ENCODE measurements at places on chromosomes 3 and 15.

DNA sequence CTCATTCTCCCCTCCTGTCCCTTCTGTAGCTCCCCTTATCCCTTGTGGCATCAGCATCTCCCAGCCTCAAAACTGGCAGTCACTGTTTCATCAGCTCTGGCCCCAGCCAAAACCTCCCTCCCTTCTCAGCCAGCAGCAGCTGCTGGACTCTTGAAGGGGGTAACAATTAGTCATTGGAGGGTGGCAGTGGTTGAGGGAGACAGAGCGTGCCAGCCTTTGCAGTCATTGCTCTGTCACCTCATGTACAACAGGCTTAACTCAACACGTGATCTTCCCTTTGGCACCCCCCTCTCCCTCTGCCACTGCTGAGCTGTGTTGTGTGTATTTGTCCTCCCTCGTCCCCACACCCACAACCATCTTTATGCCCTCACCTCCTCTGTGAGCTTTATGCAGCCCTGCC lies 28.2 kb downstream of the RBP2 start:
- DNase-seq: no peak

DNA sequence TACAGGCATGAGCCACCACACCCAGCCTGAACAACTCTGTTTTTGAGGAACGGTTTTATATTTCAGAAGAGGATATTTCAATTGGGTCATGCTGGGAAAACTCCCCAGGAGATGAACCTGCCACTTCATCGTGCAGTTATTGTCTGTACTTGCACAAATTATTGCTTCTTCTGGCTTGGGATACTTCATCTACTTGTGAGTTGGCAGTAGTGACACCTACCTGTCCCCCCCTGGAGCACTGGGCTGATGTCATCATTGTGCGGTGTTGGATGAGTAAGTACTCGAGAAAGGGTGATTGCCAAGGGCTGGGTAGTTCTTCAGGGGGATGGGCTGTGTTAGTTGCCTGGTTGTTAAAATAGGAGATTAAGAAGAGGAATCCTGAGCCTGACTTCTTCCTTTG lies 85.1 kb upstream of the SAMMSON start:
- DNase-seq: peak; percentile 4

- DNase-seq: peak; percentile 78
Measured at GRCh38 chr3:143507735-143508580, 340.3 kb downstream of the SLC9A9 start.

DNA sequence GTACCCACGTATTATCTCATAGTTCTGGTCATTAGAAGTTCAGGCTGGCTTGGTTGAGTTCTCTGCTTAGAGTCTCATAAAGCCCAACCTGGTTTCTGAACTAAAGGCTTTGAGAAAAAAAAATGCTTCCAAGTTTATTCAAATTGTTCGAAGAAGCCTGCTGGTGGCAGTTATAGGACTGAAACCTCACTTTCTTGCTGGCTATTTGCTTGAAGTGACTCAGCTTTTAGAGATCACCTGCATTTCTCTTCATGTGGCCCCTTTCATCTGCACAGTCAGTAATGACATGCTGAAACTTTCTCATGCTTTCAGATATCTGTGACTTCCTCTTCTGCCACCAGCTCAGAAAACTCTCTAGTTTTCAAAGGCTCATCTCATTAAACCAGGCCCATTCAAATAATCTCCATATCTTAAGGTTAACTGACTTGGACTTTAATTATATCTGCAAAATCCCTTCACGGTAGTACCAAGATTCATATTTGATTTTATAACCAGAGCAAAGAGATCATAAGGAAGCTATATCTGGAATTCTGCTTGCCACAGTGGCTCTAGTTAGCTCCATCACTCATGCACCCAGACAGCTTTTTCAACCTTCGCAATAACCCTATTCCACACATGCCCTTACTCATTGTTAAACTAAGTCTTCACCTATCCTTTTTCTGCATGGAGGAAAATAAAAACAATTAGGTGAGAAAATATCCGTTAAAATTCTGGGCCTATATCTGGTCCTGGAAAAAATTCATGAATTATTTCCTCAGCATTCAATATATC lies 433.8 kb upstream of the CBLB start:
- DNase-seq: no peak

- DNase-seq: no peak
Measured at GRCh38 chr15:78453447-78453846, 15.4 kb downstream of the IREB2 start.

GRCh38 chr3:81554801-81555200 lies 206.6 kb downstream of the GBE1 start:
- DNase-seq: no peak

- DNase-seq: no peak
Measured at GRCh38 chr15:92889390-92890107, 10.6 kb upstream of the CHD2 start.

- no peak for DNase-seq
Measured at GRCh38 chr3:30530084-30530483, 76.3 kb upstream of the TGFBR2 start.

DNA sequence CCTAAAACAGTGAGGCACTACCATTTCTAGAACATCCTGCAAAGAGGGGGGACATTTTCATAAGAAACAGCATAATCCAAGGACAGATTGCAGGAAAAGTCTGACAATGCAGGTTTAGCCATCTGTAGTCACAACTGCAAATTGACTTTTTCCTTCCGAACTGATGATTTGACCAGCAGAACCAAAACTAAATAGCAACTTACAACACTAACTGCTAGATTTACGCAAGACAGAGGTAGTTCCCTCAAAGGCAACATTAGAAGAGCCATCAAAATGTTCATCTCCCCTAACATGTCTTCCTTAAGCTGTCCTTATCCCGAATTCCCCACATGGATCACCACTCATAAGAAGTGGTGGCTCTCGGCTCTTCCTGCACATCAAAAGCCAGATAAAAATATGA lies 129.6 kb downstream of the GADL1 start:
- no peak for DNase-seq

DNA sequence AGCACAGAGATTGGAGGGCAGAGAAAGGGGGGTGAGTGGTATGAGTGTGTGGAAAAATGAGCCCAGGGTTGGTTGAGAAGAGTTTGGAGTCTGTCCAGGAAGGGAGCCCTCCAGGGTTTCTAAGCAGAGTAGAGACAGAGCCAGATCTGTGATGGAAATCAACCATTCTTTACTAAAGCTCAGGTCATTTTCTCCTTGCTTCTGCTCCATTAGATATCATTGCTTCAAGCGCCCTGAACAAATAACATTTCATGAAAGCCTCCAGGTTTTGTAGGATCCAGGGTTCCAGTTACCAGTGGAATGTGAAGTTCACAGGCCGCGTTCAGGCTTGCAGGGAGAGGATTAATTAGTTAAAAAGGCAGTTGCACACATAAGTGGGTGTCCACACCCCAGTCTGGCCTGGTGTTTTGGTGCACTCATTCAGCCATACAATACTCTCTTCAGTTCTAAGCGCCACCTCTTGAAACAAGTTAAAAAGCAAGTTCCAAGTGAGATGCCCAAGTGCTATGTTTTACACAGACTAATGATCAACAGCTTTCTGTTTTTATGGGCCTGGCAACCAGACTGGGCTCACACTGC lies 16.4 kb upstream of the BOC start:
- no peak for DNase-seq

DNA sequence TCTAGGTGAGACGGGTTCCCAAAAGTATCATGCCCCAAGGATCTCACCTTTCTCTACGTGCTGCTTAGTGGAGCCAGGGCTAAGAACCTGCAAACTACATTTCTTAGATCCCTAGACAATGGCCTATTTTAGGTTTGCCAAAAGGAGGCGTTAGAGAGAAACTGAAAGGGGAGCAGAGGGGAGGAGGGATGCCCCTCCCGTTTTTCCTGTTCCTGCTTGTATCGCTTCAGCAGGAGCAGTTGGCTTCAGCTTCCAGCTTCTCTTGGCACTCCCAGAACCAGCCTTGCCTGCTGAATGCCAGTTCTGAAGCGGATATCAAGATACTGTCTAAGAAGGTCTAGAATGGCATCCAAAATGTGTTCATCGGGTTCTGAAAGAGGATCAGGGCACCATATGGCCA lies 58.4 kb upstream of the ABHD17C start:
- DNase-seq: no peak

GRCh38 chr3:194100856-194101390 lies 35.0 kb upstream of the HES1 start:
- DNase-seq: no peak

GRCh38 chr3:71330909-71331308 lies 252.6 kb downstream of the FOXP1 start:
- no peak for DNase-seq

DNA sequence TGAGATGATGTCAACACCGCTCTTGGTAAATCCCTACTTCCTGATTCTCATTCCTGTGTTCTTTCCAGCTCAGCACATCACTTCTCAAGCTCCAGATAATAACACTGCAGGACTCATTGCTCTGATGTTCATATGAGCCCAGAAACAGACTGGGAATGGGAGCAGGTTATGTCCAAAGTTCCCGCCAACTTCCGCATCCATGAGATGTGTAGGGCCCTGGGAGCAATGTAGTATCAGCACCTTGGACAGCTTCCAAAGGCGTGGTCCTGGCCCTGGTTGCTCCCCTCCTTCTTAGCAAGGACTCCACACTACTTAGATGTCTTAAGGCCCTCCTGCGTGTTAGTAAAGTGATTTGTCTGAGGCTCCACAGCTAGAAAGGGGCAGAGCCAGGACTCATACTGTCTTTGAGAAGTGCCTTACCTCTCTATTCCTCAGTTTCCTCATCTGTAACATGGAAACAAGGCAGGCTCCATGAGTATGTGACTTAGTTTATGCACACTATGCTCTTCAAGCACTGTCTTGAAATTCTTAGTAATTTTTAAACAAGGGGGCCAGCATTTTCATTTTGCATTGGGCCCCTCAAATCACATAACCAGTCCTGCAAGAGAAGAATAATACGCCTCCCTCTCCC lies 27.9 kb upstream of the SLC6A1 start:
- DNase-seq: peak; percentile 29

- DNase-seq: no peak
Measured at GRCh38 chr3:84224262-84224661, 734.5 kb upstream of the CADM2 start.

GRCh38 chr15:69557707-69558409 lies 105.2 kb downstream of the RPLP1 start:
- DNase-seq: no peak

- DNase-seq: no peak
Measured at GRCh38 chr3:45988362-45988761, 7.3 kb downstream of the FYCO1 start.

- no peak for DNase-seq
Measured at GRCh38 chr15:25730918-25731317, 132.2 kb downstream of the ATP10A start.

DNA sequence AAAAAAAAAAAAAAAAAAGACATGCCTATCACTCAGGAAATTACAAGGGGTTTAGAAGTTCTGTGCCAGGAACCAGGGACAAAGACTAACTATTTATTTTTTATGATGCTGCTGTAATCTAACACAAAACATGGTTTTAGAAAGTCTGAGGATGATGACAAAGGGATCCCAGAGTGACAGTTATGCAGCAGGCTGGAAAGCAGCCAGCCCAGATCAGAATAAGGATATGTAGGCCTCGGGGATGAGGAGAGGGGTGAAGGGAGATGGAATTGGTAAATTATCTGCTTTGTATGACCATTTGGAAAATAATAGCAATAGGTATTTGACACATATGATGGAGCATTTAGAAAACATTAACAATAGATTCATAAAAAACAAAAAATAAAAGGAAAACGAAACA lies 34.1 kb upstream of the NMD3 start:
- no peak for DNase-seq

- no peak for DNase-seq
Measured at GRCh38 chr3:193187070-193187722, 53.8 kb upstream of the PLAAT1 start.

- DNase-seq: no peak
Measured at GRCh38 chr3:138394156-138394555, 40.3 kb upstream of the ESYT3 start.

GRCh38 chr3:151879037-151879436 lies 5.6 kb downstream of the SUCNR1 start:
- peak; percentile 46 for DNase-seq

GRCh38 chr15:75530169-75530568 lies 48.9 kb downstream of the PTPN9 start:
- no peak for DNase-seq

GRCh38 chr3:66355394-66355793 lies 134.6 kb downstream of the SLC25A26 start:
- no peak for DNase-seq

GRCh38 chr3:175046601-175047000 lies 187.5 kb downstream of the NAALADL2 start:
- peak; percentile 16 for DNase-seq

GRCh38 chr3:151331696-151332095 lies 2.3 kb upstream of the P2RY13 start:
- DNase-seq: no peak

DNA sequence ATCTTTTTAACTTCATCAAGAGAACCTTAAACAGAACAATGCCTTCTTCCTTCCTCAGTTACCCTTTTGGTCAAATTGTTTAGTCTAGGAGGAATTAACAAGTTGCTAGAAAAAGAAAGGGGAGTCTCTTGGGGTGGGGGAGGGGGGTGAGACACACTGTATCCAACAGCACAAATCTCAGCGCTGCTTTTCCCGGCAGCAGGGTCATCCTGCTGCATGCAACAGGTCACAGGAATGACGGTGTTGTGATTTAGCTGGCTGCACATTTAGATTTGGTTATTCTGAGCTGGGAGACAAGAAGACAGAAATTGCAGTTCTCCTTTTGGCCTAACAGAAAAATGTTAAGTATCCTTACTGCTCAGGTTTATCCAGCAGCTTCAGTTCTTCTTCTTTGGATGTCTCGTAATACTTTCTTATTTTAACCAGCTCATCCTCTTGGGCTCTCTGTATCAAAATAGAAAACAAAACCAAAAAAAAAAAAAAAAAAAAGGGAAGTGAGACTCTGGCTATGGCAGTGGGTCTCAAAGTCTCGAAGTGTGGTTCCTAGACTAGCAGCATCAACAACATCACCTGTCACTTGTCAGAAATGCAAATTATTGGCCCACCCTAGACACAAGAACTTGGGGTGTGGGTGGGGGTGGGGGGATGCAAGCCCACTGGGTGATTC lies 190.5 kb downstream of the GREM1 start:
- peak; percentile 72 for DNase-seq

DNA sequence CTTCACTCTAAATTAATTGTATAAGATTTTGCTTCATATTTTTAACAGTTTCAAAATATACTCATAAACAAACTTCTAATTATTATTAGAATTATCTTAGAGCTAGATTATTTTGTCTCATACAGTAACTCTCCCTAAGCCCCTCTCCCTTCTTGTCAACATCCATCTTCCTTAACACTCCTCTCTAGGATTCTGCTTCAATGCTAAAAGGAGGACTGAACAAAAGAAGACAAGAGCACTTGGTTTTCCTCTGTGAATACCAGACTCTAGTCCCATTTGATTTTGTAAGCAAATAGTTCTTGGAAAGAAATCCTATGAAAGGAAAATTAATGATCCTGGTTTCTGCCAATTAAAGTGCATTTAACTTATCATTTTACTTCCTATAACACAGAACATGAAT lies 91.8 kb downstream of the KCNMB2 start:
- DNase-seq: no peak
